Mesothelial cell of epicardium (in vitro differentiated cells): ENCODE measurements at places on chromosomes 7 and 10. TPM values are rescaled to one million over a fixed set of nuclear protein-coding genes. Genes with fewer than 3 reads are reported as not detected.

CDHR3 gene
- 2.5 to 3.6 TPM (median 3.2 TPM) in 3 replicates for total RNA-seq

IGFBP3 gene
- total RNA-seq, result 1,085 to 1,177 TPM (median 1,171 TPM) in 3 replicates

MYL7 gene
- 11.4 to 14.3 TPM (median 12.5 TPM) in 3 replicates for total RNA-seq

HOXA10 gene
- total RNA-seq, result 13.1 to 14.4 TPM (median 13.8 TPM) in 3 replicates

MUC3A gene
- total RNA-seq, result 2.0 to 2.4 TPM (median 2.2 TPM) in 3 replicates

AMPH gene
- total RNA-seq, result 2.0 to 2.4 TPM (median 2.3 TPM) in 3 replicates

CTAGE6 gene
- 0.14 to 0.36 TPM in 2 of 3 replicates, not detected in the other for total RNA-seq

TMEM225B gene
- total RNA-seq, result 2.5 to 3.6 TPM (median 3.2 TPM) in 3 replicates

CYP2E1 gene
- total RNA-seq, result 2.1 to 3.5 TPM (median 2.8 TPM) in 3 replicates

PLAC9 gene
- total RNA-seq, result 24.0 to 30.3 TPM (median 25.1 TPM) in 3 replicates

RBM20 gene
- 20.5 to 23.3 TPM (median 20.7 TPM) in 3 replicates for total RNA-seq

OR2A7 gene
- 10.8 to 11.3 TPM (median 11.1 TPM) in 3 replicates for total RNA-seq

HMX3 gene
- not detected in 3 replicates for total RNA-seq

SFRP4 gene
- total RNA-seq, result 5.7 to 6.6 TPM (median 6.4 TPM) in 3 replicates

GIGYF1 gene
- total RNA-seq, result 98.5 to 99.2 TPM (median 99.1 TPM) in 3 replicates

LRRC18 gene
- total RNA-seq, result not detected in 3 replicates

GJD4 gene
- not detected in 3 replicates for total RNA-seq

ZNF212 gene
- 20.5 to 20.8 TPM (median 20.5 TPM) in 3 replicates for total RNA-seq

CCDC146 gene
- 9.2 to 13.9 TPM (median 12.1 TPM) in 3 replicates for total RNA-seq

PPP3CB gene
- total RNA-seq, result 49.9 to 50.7 TPM (median 49.9 TPM) in 3 replicates

SERPINE1 gene
- total RNA-seq, result 11.4 to 15.1 TPM (median 14.2 TPM) in 3 replicates

ITIH2 gene
- not detected in 3 replicates for total RNA-seq

CLCN1 gene
- total RNA-seq, result 0.07 to 0.16 TPM (median 0.11 TPM) in 3 replicates

JAKMIP3 gene
- 1.2 to 1.4 TPM (median 1.3 TPM) in 3 replicates for total RNA-seq

TPST1 gene
- 36.7 to 41.2 TPM (median 37.7 TPM) in 3 replicates for total RNA-seq

DKK1 gene
- 12.7 to 13.3 TPM (median 13.0 TPM) in 3 replicates for total RNA-seq

SCRN1 gene
- total RNA-seq, result 81.3 to 86.4 TPM (median 85.0 TPM) in 3 replicates

PRSS37 gene
- total RNA-seq, result not detected in 3 replicates

TMEM229A gene
- total RNA-seq, result 0.59 to 0.69 TPM (median 0.66 TPM) in 3 replicates

XRCC2 gene
- 6.7 to 7.3 TPM (median 7.0 TPM) in 3 replicates for total RNA-seq

SPDYE6 gene
- not detected in 3 replicates for total RNA-seq

CDK1 gene
- 41.9 to 42.4 TPM (median 42.3 TPM) in 3 replicates for total RNA-seq

PSTK gene
- total RNA-seq, result 7.7 to 9.1 TPM (median 8.2 TPM) in 3 replicates

PARG gene
- 44.0 to 51.2 TPM (median 50.1 TPM) in 3 replicates for total RNA-seq

UCMA gene
- total RNA-seq, result not detected in 3 replicates

MYL10 gene
- not detected in 3 replicates for total RNA-seq

COL13A1 gene
- 12.6 to 14.4 TPM (median 14.1 TPM) in 3 replicates for total RNA-seq

CALD1 gene
- total RNA-seq, result 191 to 211 TPM (median 194 TPM) in 3 replicates

C7orf33 gene
- not detected in 3 replicates for total RNA-seq

POU6F2 gene
- 8.1 to 9.2 TPM (median 8.6 TPM) in 3 replicates for total RNA-seq

SUV39H2 gene
- total RNA-seq, result 24.3 to 25.8 TPM (median 24.7 TPM) in 3 replicates

NODAL gene
- not detected in 3 replicates for total RNA-seq

FAM200A gene
- 8.0 to 9.4 TPM (median 9.3 TPM) in 3 replicates for total RNA-seq

RAB11FIP2 gene
- total RNA-seq, result 29.5 to 32.5 TPM (median 31.8 TPM) in 3 replicates

ZNF746 gene
- 25.4 to 27.9 TPM (median 27.3 TPM) in 3 replicates for total RNA-seq

UPK3BL2 gene
- 9.4 to 12.1 TPM (median 10.3 TPM) in 3 replicates for total RNA-seq

SPRN gene
- 0.50 to 0.69 TPM (median 0.55 TPM) in 3 replicates for total RNA-seq

NPSR1 gene
- not detected in 3 replicates for total RNA-seq

CCL24 gene
- not detected in 3 replicates for total RNA-seq

CUZD1 gene
- total RNA-seq, result not detected in 3 replicates

INHBA gene
- 47.6 to 51.4 TPM (median 50.6 TPM) in 3 replicates for total RNA-seq

NACAD gene
- total RNA-seq, result 9.2 to 11.4 TPM (median 10.3 TPM) in 3 replicates

CALHM1 gene
- total RNA-seq, result not detected in 3 replicates
